ENCODE measurements at places on chromosomes 13 and 19. TPM values are rescaled to one million over a fixed set of nuclear protein-coding genes. Genes with fewer than 3 reads are reported as not detected.
A peak's percentile ranks its signal among the peaks of the same experiment; 100 is the strongest.

GRCh38 chr13:63909726-63910375 is 2494.2 kb upstream of the PCDH20 start:
- no peak for DNase-seq

GRCh38 chr19:45938733-45939319 is 24.2 kb upstream of the NANOS2 start:
- peak; percentile 33 for DNase-seq

- no peak for DNase-seq
Observed at GRCh38 chr13:101944521-101944920, 457.3 kb downstream of the FGF14 start.

DNA sequence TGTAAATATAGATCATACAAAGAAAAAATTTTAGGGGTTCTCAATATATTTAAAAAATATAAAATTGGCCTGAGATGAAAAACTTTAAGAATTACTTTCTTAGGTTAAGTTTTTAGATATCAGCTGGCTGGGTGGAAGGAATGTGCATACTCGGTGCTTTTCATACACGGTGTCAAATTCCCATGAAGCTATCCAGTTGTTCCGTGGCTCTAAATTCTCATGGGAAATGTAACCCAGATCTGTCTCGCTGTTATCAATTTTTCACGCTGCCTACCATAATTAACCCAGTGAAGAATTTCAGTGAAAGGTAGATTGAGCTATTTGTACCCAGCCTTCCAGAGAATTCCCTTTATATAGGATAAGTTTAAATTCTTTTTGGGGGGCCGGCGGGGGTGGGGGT is 11.6 kb upstream of the ZNF835 start:
- DNase-seq: no peak

DNA sequence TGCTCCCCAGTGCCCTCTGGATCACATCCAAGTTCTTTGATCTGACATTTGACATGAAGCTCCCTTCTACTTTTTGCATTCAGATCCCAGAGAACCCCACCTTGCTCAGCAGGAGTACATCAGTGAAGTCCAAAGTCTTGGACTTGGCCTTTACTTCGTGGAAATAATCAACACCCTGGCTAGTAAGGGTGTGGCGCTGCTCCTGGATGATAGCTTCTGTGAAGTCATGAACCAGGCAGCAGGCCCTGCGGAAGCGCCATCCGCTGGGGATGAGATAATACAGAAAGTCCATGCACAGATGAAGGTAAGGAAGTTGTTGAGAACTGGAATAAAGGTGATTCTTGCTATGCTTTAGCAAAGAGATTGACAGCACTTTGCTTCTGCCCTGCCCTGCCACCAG is 43.2 kb downstream of the OR10H4 start:
- DNase-seq: no peak

GRCh38 chr19:43658001-43658400 is 12.0 kb downstream of the PLAUR start:
- DNase-seq: no peak

DNA sequence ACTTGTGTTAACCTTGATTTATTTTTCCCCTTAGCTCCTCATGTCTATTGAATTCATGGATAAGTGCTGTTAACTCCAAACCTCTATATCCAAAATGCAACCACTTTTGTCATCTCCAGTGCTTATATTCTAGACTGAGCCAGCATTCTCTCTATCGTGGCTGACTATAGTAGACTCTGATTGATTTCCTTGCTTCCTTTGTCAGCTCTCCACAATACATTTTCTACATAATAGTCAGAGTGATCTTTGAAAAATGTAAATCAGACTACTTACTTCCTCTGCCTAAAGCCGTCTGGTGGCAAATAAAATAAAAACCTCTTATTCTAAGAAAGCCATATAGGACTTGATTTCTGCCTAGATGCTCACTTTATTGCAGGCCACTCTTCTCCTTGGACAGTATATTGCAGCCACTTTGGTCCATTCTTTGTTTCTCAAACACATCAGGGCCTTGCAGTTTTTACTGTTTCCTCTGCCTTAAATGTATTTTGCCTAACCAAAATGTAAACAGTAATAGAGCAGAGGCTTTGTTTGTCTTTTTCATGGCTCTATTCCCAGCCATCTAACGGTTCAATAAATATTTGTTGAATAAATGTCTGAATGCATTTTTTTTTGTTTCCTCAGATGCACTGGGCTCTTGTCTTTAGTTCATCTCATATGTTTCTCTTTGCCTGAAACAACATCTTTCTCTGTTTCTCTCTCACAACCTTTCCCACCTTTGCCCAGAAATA is 243.6 kb upstream of the CSNK1A1L start:
- no peak for DNase-seq

DNA sequence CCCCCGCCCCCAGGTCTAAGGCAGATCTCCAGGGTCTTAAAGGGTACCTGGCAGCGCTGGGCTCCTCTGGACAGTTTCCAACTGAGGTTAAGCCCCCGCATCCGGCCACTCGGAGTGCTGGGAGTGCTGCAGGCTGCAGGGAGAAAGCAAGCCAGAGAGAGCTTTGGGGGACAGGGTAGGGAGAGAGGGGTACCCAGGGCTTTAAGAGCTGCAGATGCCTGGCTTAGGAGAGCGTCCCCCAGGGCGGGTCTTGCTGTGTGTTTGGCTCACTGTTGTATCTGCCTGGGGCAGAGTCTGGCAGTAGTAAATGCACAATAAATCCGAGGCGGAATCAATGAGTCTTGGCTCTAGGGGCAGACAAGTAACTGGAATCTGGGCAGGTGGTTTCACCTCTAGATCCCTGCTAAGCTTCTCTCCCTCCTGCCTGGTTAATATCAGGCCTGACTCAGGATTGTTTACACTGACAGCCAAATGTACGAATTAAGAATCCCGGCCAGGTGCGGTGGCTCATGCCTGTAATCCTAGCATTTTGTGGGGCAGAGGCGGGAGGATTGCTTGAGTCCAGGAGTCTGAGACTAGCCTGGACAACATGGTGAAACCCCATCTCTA is 798 bp upstream of the COX6B2 start:
- DNase-seq: no peak

GRCh38 chr19:42269478-42270345 is 660 bp downstream of the CIC start:
- no peak for DNase-seq

DNA sequence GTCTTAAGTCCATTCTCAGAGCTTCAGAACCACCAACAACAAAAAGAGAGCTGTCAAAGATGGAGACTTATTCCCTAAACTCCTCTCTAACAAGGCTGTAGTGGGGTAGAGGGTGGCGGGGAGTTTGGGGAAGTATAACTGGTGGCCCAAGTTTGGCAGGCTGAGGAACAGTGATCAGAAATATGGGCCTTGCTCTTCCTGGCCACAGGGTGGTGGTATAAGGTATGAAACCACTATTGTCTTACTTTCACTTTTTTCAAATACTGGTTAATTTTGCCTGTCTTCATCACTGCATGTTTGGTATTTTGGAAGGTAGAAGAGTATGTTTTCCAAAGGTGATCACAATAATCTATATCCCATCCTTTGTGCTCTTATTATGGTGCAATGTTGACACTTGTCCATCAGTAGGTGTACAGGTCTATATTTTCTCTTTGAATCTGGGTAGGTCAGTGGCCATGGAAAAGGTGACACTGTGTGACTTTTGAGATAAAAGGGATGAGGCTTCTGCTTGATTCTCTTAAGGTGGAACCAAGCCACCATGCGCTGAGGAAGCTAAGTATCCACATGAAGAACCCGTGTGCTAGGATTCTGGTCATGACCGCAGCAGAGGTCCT is 23.2 kb upstream of the GPC5 start:
- DNase-seq: peak; percentile 16

- no peak for DNase-seq
Observed at GRCh38 chr13:32503727-32504126, 34.9 kb downstream of the N4BP2L2 start.

DNA sequence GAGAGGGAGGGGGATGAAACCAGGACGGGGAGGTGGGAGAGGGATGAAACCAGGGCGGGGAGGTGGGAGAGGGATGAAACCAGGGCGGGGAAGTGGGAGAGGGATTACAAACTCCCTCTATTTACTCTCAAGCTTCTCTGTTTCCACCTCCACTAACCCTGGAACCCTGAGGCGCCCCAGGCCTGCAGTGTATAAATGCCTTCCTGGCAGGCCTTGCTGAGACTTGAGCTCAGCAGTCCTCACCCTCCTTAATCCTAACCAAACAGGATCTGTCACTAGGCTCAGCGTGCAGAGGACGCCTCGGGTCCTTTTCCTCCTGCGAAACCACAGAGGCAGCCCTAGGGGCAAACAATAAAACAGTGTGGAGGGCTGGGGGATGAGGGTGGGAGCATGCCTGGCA is 32.1 kb upstream of the OR1M1 start:
- no peak for DNase-seq

DNA sequence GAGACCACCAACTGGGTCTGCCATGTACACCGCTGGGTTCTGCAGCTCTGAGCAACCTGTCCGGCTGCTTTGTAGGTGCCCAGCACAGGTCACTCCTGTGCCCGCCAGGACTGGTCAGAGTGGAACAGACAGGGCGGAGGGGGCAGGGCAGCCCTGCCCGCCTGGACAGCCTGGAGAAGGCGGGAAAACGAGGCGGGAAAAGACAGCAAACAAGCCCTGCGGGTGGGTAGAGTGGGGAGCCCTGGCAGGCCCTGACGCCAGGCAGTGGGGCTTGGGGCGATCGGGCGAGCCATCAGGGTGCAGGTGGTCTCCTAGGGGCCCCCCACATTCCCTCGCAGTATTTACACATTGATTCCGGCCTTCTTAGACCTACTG is 533 bp upstream of the UHRF1 start:
- DNase-seq: no peak

GRCh38 chr13:74920920-74921319 is 561.0 kb downstream of the TBC1D4 start:
- no peak for DNase-seq

GRCh38 chr13:76425935-76426334 is 460.3 kb downstream of the KCTD12 start:
- DNase-seq: no peak

- no peak for DNase-seq
Observed at GRCh38 chr19:29927944-29928625, 14.0 kb upstream of the URI1 start.

GRCh38 chr19:7153022-7153421 is 83.5 kb downstream of the ZNF557 start:
- DNase-seq: no peak

DNA sequence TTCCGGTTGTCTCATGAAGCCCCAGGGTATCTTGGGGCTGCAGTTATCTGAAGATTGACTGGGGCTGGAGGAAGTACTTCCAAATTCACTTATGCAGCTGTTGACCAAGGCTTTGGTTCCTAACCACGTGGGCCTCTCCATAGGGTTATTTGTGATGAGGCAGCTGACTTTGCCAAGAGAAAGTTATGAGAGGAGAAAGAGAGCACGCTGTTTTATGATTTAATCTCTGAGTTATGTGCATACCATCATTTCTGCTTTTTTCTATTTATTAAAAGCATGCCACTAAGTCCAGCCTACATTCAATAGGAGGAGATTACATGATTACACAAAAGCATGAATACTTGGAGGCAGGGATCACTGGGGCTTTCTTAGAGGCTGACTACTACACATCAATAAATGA is 215.5 kb downstream of the NHLRC3 start:
- DNase-seq: no peak

GRCh38 chr13:107650081-107650701 is 565.1 kb downstream of the LIG4 start:
- DNase-seq: peak; percentile 84

DNA sequence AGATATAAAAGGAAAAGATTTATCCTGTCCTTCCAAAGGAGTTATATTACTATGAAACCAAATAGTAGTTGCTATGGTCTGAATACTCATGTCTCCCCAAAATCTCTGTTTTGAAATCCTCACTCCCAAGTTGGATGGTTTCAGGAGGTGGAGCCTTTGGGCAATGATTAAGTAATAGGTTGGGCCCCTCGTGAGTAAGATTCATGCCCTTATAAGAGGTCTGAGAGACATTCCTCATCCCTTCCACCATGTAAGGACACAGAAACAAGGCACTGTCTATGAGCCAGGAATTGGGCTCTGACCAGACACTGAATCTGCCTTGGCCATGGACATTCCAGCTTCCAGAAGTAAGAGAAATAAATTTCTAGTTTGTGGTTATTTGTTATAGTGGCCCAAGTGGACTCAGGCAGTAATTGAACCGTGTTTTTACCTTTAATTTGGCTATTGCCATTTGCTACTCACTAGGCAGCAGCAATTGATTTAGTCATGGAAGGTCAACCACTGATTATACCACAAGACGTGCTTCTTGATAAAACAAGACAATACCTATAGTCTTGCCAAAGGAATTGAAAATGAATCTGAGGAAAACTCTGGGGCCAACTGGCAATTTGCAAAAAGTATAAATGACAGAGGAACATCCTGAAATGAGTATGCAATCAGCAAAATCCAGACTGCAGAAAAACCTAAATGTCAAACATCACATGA is 717.4 kb upstream of the SPRY2 start:
- DNase-seq: peak; percentile 3

- no peak for DNase-seq
Observed at GRCh38 chr13:109436841-109437240, 349.5 kb downstream of the IRS2 start.

- DNase-seq: no peak
Observed at GRCh38 chr13:61466280-61466679, 50.6 kb upstream of the PCDH20 start.

DNA sequence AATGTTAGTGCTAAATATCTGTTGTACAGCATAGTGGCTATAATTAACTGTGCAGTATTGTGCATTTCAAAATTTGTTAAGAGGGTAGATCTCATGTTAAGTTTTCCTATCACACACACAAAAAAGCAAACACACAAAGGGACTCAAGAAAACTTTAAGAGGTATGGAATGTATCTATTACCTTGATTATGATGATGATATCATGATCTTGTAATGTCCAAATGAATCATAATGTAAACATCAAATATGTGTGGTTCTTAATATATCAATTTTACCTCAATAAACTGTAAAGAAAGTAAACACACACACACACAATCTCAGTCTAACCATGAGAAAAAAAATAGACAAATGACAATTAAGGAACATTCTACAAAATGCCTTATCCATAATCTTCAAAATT is 934.6 kb downstream of the SLITRK1 start:
- DNase-seq: no peak

The EGLN2 gene
- 151 TPM for total RNA-seq

The SIGLEC12 gene
- total RNA-seq: not detected

The MBD3L3 gene
- not detected for total RNA-seq

The TUBA3C gene
- total RNA-seq: not detected

The APLP1 gene
- total RNA-seq: 1.2 TPM

The LRG1 gene
- total RNA-seq: 1.6 TPM

The DOCK6 gene
- 46.0 TPM for total RNA-seq

The PSPN gene
- total RNA-seq: 0.44 TPM

The TPTE2 gene
- not detected for total RNA-seq
